ENCODE measurements at places on chromosomes 5 and 9.

- peak overlapping the region; percentile 72 for H3K27ac ChIP-seq
- no peaks in the 10 kb centered on the region for H3K27me3 ChIP-seq
- no peak overlapping the region for H3K4me3 ChIP-seq
- peaks cover 18% of the 10 kb centered on the region for H3K4me1 ChIP-seq
- no peaks in the 10 kb centered on the region for H3K36me3 ChIP-seq
Observed at GRCh38 chr9:88075506-88075905, 62.8 kb downstream of the SPATA31C2 start.

GRCh38 chr5:157476702-157477408 lies 16.8 kb downstream of the NIPAL4 start:
- H3K27ac ChIP-seq = no peak overlapping the region
- H3K27me3 ChIP-seq = no peaks in the 10 kb centered on the region
- H3K36me3 ChIP-seq = no peaks in the 10 kb centered on the region
- no peaks in the 10 kb centered on the region for H3K4me1 ChIP-seq

- H3K36me3 ChIP-seq = no peaks in the 10 kb centered on the region
- no peak overlapping the region for H3K4me3 ChIP-seq
- H3K27me3 ChIP-seq = no peaks in the 10 kb centered on the region
- H3K27ac ChIP-seq = no peak overlapping the region
- no peak for DNase-seq
Observed at GRCh38 chr9:110738982-110739381, 70.4 kb downstream of the MUSK start.

DNA sequence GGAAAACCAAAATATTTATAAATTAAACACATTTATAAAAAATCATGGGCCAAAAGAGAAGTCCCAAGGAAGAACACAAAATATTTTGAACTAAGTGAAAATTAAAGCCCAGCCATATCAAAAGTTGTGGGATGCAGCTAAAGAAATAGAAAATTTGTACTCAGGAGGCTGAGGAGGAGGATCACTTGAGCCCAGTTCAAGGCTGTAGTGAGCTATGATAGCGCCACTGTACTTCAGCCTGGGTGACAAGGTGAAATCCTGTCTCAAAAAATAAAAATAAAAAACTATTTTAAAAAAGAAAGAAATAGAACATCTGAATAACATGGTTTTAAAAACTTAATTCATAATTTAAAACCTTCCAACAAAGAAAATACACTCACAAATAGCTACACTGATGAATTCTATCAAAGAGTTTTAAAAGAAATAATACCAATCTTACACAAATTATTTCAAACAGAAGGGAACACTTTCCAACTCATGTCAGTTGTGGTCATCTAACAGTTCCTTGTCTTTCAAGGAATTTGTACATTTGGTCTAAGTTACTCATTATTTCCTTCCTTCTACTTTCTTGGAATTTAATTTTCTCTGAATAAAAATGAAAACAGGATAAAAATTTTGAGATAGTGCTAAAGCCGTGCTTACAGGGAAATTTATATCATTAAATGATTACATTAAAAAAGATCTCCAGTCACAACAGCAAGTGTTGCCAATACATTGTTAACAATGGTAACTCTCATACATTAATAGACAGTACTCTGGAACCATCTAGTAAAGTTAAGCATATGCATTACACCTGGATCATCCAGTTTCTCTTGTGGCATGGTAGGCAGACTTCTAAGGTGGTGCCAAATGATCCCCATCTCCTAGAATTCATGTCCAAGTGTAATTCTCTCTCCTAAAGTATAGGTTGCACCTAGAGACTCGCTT lies 17.8 kb downstream of the PTBP3 start:
- no peaks in the 10 kb centered on the region for H3K36me3 ChIP-seq
- no peak overlapping the region for H3K27ac ChIP-seq
- H3K4me3 ChIP-seq = no peak overlapping the region
- peaks cover 14% of the 10 kb centered on the region for H3K4me1 ChIP-seq

Measured in esophagus squamous epithelium (tissue), 5 donors.